C1 segment of cervical spinal cord (tissue), 14 donors: ENCODE measurements at places on chromosomes 7 and 10.

DNA sequence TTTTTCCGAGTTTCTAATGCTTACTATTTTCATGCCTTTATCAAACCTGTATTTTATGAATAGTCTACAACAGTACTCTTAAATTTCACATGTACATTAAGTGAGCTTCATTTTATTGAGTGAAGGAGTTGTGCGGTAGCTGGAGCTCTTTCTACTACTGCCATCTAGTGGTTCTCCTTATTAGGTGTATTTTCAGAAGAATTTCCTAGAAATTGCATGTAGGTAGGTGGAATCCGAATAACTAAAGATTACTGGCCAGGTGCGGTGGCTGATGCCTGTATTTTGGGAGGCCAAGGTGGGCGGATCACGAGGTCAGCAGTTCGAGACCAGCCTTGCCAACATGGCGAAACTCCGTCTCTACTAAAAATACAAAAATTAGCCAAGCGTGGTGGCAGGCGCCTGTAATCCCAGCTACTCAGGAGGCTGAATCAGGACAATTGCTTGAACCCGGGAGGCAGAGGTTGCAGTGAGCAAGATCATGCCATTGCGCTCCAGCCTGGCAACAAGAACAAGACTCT lies 38.3 kb downstream of the LRRC72 start:
- no peak for DNase-seq

GRCh38 chr10:14032406-14032998 lies 298.2 kb downstream of the FRMD4A start:
- no peak for DNase-seq

DNA sequence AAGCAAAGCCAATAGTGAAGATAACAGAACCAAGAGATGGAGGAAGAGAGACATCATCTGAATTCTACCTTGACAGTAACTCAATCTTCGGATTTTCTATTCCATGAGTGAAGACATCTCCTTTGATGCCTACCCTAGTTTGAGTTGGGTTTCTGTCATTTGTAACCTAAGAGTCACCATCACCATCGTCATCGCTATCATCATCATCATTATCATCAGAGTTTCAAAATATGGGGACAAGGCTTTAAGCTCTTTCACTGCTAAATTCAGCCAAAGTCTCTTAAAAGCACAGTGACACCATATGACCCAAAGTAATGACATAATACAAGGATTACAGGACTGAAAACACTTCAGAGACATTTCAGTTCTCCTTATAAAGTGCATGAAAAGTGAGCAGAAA lies 57.2 kb downstream of the NEBL start:
- DNase-seq = no peak

DNA sequence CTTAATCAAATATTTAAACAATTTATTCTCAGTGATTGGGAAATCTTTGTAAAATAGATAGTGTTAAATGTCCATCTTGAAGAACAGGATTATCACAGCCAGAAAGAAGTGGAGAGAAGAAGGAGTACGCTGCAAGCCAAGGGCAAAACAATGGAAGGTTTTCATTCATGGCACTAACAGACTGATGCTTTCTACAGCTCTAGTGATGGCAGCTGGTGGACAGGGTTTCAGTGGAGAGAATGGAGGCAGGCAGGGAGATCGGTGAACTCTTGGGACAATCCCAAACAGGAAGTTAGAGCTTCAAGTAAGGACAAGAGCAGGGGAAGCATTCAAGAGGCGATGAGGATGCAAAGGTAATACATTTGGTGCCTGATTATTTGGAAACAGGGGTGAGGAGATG lies 207.0 kb downstream of the JAZF1 start:
- DNase-seq = no peak

DNA sequence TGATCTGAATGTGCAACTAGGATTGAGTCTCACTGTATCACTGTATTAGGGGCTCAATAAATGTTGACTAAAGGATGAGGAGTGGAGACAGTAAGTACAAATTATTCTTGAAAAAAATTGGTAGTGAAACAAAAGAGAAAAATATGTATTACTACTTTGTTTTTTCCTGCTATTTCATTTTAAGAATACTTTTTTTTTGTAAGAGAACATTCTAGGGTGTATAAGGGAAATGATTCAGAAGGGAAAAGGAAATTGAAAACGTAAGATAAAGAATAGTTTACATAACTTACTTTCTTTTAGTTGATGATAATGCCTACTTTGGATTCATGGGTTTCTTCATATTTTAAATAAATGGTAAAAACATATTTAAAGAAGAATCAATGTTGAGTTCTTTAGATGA lies 9.6 kb downstream of the CAPZA2 start:
- DNase-seq = no peak

GRCh38 chr7:137983323-137984008 lies 18.4 kb downstream of the CREB3L2 start:
- DNase-seq = peak; percentile 21

GRCh38 chr7:32357535-32358277 lies 132.5 kb downstream of the LSM5 start:
- DNase-seq = no peak

GRCh38 chr7:90764848-90765570 lies 168.9 kb downstream of the CDK14 start:
- DNase-seq = no peak

- no peak for DNase-seq
Measured at GRCh38 chr10:125373546-125373945, 213.2 kb upstream of the CTBP2 start.

DNA sequence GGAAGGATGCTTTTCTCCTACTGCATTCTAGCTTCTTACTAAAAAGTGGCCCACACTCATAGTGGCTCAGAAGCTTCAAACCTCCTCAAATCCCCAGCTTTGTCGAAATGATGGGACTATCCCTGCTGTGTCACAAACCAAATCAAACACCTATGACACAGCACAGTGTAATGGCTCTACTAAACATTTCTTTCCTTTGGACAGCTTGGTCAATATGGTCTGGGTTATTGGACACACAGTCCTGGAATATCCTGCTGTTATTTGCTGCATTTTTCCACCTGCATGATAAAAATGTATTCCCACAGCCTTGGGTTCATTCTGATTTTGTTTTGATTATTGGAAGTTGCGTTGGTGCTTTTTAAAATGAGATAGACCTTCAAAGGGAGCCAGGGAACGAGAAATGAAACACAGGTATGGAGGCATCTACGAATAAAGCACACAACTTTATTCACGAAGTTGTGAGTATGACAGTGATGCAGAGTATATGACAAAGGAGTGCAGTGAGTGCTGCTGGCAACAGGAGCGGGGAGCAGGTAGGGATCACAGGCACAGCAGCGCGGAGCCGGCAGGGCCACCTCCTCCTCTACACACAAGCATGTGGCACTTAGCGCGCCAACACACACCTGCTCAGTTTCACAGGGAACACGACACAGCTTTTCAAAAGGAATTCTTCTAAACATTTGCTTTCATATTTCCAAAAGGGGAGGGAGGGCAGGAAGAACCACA lies 26.5 kb upstream of the AFAP1L2 start:
- DNase-seq = no peak

- DNase-seq = no peak
Measured at GRCh38 chr10:113216102-113216501, 266.1 kb downstream of the TCF7L2 start.

- DNase-seq = peak; percentile 29
Measured at GRCh38 chr10:30002426-30003266, 56.7 kb downstream of the JCAD start.

DNA sequence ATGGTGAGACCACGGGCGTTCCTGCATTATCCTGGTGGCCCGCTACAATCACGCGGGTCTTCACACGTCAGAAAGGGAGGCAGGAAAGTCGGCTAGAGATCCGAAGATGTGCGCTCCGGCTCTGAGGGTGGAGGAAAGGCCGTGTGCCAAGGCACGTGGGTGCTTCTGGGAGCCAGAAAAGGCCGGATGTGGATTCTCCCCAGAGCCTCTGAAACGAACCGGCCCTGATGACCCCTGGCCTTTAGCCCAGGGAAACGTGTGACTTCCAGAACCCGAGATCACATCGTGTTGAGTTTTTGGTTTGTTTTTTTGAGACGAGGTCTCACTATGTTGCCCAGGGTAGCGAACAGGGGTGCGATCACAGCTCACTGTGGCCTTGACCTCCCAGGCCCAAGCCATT lies 244.2 kb downstream of the ELFN1 start:
- no peak for DNase-seq

DNA sequence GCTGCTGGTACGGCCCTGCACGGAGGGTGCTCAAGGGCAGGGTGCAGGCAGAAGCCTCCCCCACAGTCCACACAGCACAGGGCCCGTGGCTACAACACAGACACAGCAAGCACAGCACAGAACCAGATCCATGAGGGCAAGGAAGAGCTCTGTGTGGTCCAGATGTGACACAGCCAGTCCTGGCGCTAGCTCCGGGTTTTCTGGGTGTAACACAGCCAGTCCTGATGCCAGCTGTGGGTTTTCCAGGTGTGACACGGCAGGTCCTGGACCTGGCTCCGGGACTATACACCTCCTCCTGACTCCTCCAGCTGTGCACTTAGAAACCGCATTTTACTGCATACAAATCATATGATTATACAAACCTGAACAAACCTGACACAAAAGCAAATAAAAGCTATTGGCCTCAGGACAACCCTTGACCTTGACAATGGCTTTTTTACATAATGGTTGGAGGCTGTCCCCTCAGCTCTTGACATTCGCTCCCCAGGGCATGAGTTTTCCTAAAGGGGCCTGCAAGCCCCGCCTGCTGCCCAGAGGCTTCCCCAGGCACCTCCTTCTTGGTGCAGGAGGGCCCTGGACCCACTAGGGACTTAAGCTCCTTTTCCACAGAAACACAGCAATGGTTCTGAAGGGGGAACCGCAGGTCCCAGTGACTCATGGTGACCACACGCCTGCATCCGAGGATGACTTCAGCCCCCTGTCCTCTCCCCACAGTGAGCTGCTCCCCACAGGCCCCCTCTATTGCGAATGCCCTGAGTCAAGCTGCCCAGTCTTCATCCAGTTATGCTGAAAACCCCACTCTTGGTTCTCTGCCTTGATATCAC lies 209.6 kb downstream of the PTPRN2 start:
- DNase-seq = no peak

DNA sequence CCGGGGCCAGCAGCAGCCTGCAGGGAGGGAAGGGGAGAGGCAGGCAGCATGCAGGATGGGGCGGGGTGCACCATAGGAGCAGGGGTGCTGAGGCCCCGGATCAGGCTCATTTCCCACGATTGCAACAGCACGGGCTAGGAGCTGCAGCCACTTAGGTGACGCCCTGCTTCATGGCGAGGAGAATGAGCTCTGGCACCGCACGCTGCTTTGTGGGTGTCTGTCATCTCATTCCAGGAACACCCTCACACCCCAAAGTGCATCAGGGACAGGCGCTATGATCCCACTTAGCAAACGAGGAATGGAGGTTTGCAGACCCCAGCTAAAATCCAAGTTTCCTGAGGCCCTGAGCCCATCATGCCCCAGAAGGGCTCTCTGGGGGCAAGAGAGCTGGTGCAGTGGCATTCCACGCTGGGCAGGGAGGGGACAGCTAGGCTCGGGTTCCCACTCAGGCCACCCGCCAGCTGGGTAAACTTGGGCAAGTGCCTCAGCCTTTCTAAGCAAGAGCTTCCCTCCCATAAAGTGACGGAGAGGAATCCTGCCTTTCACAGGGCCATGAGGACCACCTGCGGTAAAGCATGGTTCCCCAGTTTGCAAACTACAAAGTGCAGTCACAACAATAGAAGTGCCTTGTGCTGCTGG lies 9.3 kb downstream of the KCNH2 start:
- DNase-seq = no peak

DNA sequence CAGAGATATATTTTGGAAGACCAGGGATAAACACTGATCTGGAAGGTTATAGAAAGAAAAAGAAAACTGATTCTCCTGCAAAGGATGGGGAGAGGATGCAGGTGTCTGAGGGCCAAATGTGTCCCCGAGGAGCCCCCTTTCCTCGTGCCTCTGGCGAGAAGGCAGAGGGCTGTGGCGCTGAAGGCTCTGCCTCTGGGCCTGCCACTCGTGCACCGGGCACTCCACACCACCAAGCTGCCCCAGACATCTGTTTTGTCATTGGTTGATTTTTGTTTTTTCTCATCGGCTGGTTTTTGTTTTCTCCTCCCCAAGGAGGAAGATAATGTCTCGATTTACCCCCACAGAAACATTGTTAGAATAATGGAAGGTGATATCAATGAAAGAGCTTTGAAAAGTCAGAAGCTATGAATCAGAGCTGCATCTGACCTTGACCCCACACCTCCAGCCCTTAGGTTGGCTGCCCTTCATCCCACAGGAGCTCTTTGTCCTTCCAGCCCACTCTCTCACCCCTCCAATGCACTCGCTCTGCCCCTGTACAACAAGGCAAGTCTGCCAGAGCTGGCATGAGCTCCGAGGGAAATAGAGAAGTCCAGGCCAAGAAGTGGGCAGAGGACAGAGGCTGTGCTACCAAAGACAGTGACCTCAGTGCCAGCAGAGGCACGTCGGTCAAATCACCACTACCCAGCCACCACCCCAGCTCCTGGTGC lies 124.8 kb downstream of the TCERG1L start:
- DNase-seq = no peak

DNA sequence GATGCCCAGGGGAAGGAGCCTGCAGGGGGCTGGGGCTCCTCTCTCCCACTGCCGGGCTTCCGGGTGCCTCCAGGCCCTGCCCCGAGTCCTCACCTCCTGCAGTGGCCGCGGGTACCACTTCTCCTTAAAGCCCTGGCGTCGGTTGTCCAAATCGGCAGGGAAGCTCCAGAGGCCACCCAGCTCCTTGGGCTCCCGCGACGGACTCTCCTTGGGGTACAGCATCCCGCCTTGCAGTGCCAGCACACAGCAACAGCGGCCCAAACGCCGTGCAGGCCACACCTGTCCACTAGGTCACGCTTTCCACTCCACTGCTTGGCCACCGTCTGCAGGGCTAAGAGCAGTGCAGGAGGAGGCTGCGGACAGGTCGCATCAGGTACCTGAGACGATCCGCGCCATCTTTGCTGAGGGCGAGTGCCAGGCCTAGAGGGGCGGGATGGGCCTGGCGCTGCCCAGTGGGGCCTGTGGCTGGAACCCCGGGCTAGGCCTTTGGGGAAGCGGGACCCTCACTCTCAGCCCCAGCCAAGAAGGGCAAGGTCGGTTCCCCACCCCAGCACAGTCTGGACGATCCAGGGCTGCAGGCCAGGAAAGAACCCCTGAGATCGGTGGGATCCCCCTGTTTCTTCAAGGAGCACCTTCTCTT lies 47.7 kb upstream of the ZNF479 start:
- DNase-seq = no peak

- no peak for DNase-seq
Measured at GRCh38 chr10:69318867-69319727, 40.8 kb downstream of the HK1 start.

- DNase-seq = no peak
Measured at GRCh38 chr7:137994216-137994615, 7.7 kb downstream of the CREB3L2 start.

GRCh38 chr7:2811476-2812113 lies 32.5 kb downstream of the GNA12 start:
- no peak for DNase-seq

DNA sequence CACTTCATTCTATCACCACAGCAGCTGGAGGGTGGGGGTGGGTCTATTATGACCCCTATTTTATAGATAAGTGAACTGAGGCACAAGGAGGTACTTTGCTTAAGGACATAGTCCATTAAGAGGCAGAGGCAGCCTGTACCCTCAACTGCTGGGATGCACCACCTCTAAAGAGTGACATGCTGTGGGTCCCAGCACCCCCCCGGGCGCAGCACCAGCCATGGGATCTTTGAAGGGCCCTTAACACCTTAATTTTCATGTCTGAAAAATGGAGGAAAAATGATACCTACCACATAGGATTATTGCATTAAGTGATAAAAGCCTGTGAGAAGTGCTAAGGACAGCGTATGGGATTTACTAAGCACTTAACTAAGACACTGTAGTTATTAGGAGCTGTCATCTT lies 15.4 kb downstream of the ADCYAP1R1 start:
- DNase-seq = no peak
